Inflammatory macrophage (primary cell): ENCODE measurements at places on chromosomes 3 and 15.
A peak's percentile ranks its signal among the peaks of the same experiment; 100 is the strongest.

- no peak for DNase-seq
These were observed 279.6 kb upstream of the CTDSPL start for GRCh38 chr3:37582086-37582485.

DNA sequence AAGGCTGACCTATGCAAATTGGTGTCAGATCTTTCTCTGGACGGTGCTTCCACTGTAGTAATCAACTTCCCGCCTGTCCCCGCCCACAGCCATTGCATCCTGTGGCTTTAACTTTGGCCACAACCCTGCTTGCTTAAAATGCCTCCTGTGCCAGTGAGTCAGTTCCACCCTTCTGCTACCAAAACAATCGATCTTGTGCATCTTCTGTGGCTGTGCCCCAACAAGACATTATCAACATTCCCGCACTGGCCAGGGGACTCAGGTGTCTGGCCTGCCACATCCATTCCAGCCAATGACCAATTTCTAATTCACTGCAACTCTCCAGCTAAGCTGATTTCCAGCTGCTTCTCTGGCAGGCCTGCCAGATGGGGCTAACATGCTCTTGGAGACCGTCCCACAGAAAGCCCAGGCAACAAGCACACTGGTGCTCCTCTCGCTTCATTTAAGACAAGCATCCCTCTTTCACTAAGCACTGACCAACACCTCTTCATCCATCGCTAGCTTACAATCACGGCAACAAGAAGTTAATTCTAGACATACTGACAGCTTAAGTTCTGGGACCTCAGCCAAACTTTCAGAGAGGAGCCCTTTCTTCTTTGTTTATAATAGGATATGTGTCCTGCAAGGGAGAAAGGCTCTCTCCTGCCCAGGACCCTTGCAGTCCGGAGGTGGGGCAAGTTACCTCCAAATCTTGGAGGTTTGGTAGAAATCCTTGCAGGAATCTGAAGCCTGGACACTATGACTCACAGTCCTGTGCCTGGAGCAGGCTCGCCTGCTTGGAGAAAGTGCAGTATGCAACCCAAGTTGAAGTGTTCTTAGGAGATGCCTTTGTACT lies 6.7 kb downstream of the CA12 start:
- peak; percentile 85 for DNase-seq

DNA sequence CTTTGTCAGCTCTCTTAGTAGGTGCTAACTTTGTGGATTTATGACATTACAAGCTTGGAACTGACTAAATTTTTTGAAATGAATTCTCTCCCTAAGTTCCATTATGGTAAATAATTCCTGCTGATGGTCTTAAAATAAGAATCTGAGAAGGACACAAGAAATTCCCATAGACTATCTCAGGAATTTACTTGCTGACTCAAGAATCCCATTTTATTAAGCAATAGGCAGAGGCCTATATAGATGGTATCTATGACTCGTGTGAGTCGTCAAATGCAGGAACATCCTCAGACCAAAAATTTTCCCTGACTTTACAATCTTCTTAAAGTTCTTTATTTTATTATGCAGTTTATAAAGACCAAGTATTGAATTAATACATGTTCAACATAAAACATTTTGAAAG lies 30.7 kb upstream of the CBLB start:
- DNase-seq, result no peak

DNA sequence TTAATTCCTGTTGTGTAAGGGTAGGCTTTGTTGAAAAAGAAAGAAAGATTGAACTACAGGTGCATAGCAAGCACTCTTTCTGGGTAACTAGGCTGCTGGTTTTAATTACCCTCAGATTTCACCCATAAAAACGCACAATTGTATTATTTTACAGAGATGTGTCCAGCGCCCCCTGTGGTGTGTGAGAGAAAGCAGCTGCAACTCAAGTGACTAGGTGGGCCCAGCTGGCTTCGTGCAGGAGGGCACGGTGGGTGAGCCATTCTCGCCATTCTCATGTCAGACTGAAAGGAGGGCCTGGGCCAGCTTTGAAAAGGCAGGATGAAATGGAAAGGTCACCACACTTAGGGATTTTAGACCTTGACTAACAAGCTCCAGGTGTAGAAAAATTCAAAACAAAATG lies 122.6 kb downstream of the LRIG1 start:
- no peak for DNase-seq

- DNase-seq, result peak; percentile 40
These were observed 581.4 kb upstream of the TBL1XR1 start for GRCh38 chr3:177778633-177779032.

- DNase-seq, result no peak
These were observed 112.5 kb upstream of the MLF1 start for GRCh38 chr3:158458464-158458863.

GRCh38 chr3:16286161-16286560 lies 21.1 kb downstream of the OXNAD1 start:
- DNase-seq, result no peak

DNA sequence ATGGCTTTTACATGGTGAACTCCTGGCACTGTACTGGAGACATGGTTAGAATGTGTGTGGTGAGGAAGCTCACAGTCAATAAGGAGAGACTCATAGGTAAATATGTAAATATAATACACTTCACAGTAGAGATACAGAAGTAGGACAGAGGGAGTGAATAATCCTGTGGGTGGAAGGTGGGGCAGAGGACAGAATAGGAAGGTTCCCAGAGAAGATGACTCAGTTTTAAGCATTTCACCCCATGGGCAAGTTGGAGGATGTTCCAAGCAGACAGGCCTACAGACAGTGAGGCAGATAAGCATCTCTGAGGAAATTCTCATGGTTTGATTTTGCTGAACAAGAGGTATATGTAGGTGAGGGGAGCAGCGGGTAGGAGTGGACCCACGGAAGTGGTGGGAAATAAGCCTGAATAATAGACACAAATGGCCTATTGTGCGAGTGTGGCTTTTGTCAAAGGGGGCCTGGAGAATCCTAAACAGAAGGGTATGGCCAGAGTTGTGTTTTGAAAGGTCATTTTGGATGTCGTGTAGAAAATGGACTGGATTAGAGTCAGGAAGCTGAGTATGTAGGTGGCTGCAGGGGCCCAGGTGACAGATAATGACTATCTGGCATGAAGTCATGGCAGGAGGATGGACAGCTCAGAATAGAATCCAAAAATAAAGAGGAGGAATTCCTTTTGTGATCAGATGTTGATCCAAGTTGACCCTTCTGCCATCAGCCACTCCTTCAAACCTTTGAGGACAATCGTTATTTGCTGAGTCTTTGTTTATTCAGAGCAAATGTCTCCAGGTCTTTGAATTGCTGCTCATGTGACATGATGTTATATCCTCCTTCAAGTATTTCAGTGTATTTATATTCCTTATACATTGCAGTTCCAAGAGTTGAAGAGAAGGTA lies 97.3 kb upstream of the THRB start:
- DNase-seq, result no peak

- DNase-seq, result no peak
These were observed 20.1 kb upstream of the BCL6 start for GRCh38 chr3:187765342-187765741.

DNA sequence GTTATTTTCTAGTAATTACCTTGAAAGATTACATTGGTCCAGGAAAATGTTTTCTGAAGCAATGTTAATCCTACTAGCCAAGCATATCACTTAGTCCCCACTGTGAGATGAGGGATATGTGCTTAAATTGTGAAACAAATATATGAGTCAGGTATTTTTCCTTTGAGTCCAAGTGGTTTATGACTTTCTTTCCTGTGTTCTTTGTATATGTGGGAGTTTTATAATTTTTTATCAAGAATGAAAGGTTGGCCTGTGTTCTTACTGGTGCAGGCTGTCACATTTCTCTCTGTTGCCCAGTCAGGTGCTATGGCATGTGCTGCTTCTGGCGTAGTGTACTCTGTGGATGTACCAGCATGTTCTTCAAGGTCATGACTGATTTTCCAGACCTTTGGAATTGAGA lies 147.4 kb downstream of the CMSS1 start:
- DNase-seq, result no peak

GRCh38 chr15:98063315-98063714 lies 102.8 kb downstream of the ARRDC4 start:
- peak; percentile 26 for DNase-seq

- no peak for DNase-seq
These were observed 22.8 kb downstream of the EIF4E3 start for GRCh38 chr3:71702131-71703024.

DNA sequence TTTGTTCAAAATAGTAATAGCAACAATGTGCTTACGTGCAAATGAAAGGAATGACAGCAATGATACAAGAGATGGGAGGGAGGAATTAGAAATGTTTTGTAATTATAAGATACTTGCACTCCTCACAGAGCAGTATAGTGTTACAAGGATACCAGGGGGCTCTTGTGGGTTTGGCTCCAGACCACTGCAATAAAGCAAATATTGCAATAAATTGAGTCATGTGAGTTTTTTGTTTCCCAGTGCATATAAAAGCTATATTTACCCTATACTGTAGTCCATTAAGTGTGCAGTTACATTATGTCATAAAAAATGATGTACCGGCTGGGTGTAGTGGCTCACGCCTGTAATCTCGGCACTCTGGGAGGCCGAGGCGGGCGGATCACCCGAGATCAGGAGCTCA lies 864.3 kb downstream of the NSUN3 start:
- DNase-seq, result no peak

- peak; percentile 45 for DNase-seq
These were observed 60.2 kb downstream of the IL16 start for GRCh38 chr15:81256916-81257315.

DNA sequence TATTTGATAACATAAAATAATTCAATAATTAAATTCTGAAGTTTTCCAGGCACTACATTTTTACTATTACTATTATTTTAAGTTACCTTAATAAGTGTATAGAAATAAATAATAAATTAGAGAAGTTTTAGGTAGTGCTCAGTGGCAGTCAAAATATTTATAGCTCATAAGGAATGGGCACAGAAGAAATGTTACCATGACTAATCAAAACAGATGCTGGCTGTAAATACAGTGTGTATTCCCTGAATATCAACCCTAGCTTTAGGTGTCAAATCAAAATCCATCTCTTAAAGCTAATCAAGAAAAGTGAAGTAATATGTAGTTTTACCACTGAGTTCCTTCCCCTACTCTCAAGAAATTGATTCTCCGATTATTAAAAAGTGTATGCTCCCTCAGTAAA lies 35.5 kb downstream of the ZBTB20 start:
- DNase-seq, result no peak

DNA sequence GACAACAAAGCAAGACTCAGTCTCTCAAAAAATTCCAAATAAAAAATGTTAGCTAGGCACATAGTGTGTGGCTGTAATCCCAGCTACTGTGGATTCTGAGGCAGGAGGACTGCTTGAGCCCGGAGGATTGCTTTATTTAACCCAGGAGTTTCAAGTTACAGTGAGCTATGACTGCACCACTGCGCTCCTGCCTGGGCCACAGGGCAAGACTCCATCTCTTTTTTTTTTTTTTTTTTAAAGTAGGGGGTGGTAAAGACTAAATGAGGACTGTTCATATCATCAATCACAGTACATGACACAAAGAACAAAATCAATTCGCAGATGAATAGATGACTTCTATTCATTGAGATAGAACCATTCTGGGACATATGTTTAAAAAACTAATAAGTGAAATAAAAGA lies 48.1 kb downstream of the ACAP2 start:
- DNase-seq, result no peak

GRCh38 chr3:7720649-7721297 lies 780.9 kb upstream of the LMCD1 start:
- no peak for DNase-seq

DNA sequence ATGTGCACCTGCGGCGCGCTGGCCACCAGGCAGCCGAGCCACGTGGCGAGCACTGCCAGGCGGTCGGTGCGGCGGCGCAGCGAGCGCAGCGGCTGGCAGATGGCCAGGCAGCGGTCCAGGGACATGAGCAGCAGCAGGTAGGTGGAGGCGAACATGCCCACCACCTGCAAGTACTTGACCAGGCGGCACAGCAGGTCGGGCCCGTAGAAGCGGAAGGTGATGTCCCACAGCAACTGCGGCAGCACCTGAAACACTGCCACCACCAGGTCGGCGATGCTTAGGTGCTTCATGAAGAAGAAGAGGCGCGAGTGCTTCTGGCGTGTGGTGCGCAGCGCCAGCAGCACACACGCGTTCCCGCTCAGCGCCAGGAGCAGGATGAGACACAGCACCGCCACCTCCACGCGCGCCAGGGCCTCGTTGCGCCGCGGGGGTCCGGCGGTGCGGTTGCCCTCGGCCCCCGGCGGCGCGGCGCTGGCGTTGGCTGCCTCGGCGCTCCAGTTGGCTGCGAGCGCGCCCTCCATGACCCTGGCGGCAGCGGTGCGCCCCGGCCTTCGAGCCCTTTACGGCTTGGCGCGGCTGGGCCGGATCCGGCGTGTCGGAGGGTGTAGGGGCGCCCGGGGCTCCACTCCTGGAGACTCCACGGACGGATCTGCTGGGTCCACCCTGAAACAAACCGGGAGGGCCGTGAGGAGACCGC lies 1.6 kb downstream of the OXTR start:
- DNase-seq, result no peak

GRCh38 chr15:39041979-39042495 lies 477.4 kb upstream of the RASGRP1 start:
- DNase-seq, result no peak

DNA sequence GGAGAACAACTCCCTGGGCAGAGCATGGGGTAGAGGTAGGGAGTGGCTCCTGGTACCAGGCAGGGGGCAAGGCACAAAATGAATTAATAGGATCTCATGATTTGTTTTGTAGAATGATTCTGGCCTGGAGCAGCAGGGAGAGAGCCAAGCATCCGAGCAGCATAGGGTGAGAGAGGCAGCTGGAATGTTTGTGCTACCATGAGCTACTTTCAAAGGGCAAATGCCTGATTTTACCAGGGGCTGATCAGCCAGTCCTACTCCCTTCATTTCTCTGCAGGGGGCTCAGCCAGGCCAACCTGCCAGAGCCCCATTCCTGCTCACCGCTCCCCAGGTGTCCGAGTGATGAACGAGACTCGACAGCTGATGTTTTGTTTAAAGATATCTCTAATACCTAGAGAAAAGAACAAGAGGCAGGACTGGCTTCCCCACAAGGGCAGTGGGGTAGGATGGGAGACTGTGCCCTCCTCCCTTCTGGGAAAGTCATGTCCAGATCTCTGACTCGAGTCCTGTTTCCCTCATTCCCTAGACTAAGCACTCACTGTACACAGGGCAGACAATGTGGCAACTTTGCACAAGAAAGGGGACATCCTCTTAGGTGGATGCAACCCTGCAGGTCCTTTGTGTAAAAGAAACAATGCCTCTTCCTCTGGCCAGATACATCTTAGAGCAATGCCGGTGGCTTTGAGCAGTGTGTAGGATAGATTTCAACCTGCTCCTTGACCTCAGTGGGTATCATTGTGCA lies 12.9 kb downstream of the DUOX2 start:
- no peak for DNase-seq

DNA sequence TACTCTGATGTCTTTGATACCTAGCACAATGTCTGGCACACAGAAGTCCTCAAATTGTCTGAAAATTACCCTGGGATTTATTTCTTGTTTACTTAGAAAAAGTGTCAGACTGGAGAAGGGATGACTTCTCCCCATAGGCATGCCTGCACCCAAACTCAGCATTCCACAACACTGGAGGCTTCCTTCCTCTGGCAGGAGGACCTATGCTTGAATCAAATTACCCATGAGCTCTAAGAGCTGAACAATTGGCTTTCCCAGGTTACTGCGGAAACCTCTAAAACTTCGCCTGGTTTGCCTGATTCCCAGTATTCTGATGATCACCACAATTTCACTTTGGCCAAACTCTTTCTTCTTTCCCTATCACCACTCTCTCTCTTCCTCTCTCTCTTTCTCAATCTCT lies 217.4 kb downstream of the DIPK2A start:
- no peak for DNase-seq

GRCh38 chr3:161274691-161275298 lies 53.7 kb downstream of the NMD3 start:
- peak; percentile 67 for DNase-seq

- no peak for DNase-seq
These were observed 41.0 kb upstream of the B3GNT5 start for GRCh38 chr3:183212096-183212495.
